ENCODE measurements at places on chromosomes 6 and 20.

- DNase-seq, result no peak
These were observed 37.6 kb downstream of the ZNF391 start for GRCh38 chr6:27426045-27426620.

DNA sequence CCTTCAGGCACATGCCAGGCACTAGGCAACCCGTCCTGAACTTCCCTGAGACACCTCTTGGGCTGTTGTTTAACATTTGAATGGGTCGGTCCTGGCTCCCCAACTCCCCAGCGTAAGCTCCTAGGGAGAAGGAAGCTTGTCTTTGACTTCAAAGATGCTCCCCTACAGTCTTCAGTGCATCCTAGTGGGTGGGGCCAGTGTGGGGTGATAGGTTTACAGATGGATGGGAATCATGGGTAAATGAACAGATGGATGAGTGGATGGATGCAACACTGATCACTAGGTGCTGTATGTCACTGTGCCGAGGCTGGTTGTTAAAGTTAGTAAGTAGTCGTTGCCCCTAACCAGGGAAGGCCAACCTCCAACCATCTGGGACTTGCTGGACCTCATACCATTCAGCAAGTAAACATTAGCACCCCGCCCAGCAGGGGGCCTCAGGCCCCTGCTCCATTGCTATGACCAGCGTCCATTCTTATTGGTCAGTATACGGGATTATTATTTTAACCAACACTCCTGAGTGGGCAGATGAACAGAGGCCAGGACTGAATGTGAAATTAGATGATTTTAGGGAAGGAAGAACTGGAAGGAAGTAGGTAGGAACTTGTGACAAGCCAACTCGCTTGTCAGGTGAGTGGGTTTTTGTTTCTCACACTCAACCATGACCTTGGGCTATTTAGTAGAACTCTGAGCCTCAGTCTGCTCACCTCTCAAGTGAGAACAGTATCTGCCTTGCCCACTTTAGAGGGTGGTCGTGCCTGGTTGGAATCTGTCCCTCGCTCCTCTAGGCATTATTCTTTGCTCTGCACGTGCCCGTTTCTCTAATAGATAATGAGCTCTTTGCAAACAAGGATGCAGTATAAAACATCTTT is 82.9 kb upstream of the FOXP4 start:
- DNase-seq, result no peak

DNA sequence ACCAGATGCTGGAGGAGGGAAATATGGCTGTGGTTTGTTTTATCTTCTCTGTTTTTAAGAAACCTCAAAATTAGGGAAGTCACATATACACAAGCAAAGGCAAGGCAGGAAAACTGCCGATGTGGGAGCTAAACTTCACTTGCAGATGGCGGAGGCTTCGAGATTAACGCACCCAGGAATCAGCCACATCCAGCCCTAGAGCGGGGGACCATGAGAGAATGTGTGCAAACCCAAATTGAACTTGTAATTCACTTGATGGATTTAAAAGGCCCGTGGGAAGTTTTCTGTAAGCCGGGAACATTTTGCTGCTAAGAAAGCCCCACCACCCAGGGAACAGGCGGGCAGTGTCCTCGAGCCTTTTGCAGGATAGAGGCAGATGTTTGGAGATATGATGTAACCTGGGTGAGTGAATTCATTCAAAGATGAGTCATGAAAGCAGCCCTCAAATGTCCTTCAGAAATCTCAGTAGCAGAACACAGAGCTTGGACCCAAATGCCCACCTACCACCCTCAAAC is 39.9 kb downstream of the PREX1 start:
- no peak for DNase-seq

GRCh38 chr6:17928514-17929430 is 58.7 kb downstream of the KIF13A start:
- DNase-seq, result no peak

- no peak for DNase-seq
These were observed 345.0 kb downstream of the PREX1 start for GRCh38 chr20:48482790-48483189.

DNA sequence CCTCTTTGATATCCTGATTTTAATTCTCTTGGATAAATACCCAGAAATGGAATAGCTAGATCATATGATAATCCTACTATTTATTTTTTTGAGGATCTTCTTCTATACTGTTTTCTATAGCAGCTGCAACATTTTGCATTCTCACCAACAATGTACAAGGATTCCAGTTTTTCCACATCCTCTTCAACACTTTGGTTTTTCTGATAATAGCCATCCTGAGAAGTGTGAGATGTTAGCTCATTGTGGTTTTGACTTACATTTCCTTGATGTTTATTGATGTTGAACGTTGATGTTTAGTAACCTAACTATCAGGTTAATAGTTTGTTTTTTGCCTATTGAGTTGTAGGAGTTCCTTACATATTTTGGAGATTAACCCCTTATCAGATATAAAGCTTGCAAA is 217.3 kb downstream of the LRFN2 start:
- no peak for DNase-seq

DNA sequence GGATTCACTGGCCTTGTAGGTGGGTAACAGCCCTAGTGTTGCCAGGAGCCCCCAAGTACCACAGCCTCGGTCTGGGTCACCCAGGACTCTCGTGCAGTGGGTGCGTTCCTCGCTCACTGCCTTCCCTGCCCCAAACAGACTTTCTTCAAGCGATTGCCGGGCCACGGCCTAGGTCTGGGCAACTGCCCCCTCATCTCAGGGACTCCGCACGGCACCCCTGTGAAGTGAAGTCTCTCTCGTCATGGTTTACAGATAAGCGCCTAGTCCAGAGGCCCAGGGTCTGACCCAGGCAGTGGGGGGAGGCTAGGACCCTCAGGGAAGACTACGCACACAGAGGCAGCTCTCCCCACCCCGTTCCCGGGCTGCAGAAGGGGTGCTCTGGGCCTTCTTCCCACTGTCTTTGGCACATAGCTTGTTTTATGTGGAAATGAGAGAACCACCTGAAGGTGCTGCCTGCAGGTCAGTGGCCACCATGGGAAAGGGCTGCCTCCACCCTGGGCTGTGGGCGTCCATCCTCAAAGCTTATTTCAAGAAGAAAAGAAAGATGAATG is 220.8 kb downstream of the ERMARD start:
- DNase-seq, result no peak

DNA sequence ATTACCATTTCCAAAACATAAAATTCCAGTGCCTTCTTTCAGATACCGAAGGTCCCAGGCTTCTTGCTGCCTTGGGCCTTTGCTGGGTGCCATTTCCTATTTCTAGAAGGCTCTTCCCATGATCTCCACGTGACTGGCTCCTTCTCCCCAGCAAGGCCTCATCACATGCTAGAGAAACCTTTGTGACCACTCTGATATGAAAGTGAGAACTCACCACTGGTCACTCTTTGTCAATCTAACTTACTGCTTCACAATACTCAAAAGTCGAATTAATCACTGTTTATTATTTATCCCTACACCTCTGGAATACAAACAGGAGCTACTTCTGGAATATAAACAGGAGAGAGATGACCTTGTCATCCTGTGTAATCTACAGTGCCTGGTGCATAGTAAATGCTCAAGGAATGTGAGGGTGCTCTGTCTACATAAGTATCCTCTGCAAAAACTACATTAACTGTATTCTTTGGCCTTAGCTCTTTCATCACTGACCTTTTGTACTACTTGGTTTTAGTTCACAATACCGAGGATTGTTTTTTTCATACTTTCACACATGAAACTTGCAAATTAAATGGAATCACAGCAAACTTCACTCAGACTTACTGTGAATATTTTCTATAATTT is 1.6 kb downstream of the STX7 start:
- no peak for DNase-seq

GRCh38 chr6:163460307-163460782 is 45.8 kb downstream of the QKI start:
- DNase-seq, result no peak

DNA sequence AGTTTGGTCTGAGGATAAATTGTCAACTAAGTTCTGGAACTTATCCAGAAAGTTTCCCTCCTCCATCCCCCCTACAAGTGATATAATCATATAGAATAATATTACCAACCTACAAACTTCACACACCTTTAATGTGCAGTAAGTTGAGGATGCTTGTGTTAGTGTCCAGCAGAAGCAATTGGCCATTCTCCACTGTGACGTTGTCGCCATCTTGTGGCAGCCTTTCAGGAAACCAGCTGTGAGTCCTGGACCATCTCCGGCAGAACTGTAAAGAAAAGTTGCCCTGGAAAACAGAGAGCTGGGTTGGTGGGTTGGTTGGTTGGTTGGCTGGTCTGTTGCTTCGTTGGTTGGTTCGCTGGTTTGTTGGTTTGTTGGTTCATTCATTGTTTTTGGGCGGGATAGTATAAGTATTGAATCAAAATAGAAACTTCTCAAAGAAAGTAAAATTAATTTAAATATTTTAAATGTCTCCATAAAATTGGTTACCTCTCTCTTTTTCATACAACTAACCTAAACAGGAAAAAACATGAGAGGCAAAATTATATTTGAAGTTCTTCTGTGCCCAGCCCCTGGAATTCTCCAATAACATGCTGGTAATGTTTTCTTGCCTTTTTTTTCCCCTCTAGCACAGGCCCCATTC is 127.5 kb downstream of the PKHD1 start:
- DNase-seq, result peak; percentile 74

DNA sequence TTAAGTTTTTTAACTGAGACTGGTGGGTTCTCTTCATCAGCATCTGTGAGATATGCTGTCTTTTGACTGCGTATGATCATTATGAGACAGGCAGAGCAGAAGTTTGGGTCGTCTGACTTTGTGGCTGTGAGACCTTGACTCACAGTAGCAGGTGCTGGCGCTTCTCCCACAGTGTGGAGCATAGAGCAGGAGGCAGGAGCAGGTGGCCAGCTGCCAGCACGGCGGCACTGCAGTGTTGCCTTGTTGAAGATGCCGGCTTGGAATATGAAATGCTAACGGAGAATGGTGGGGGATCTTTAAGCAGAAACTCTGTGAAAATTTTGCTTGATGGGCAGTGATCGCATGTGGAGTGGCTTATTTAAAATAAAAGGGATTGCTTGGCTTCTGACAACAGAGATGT is 105.0 kb downstream of the TIAM2 start:
- DNase-seq, result no peak

- DNase-seq, result no peak
These were observed 534.5 kb downstream of the MAFB start for GRCh38 chr20:40154514-40154913.

- DNase-seq, result no peak
These were observed 29.4 kb upstream of the CLIC5 start for GRCh38 chr6:46044881-46045617.

DNA sequence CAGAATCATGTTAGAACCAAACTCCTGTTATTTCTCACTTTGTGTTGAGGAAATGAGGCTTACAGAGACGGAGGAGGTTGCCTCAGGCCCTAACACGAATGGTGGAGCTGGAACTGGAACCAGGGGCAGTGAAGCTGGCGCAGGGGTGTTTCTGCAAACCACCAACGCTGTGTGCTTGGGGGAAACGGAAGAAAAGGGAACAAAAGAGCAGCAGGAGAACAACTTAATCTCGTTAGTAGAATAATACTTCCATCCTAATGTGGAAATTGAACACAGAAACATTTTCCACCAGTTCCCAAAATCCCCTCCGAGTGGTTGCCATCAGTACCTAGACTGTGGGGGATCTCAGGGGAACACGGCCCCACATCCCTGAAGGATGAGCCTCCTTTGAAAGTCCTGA is 103.4 kb upstream of the FRMD1 start:
- no peak for DNase-seq

- DNase-seq, result no peak
These were observed 26.8 kb downstream of the SERPINB6 start for GRCh38 chr6:2944405-2945152.

Data from iPS-NIHi11 (cell line).